ENCODE measurements at places on chromosomes 4 and X.
A peak's percentile ranks its signal among the peaks of the same experiment; 100 is the strongest.

DNA sequence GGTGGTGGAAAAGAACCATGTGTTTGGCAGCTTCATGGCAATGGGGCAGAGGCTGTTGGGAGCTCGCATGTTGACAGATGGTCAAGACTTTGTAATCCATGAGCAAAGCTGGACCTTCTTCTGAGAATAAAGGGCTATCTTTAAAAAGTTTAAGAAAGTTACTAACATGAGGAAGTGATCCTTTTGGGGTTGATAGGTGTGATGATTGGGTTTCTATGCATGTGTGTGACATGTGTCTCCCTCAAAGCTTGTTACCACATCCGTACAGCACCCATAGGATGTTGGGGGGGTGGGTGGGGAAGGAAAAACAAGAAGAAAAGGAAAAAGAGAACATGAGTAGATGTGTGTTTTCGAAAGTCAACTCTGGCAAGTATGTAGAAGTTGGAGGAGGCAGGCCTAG, 123.0 kb upstream of the TLR3 start:
- DNase-seq, result no peak

- DNase-seq, result no peak
Measured at GRCh38 chr4:52914051-52914605, 52.0 kb downstream of the RASL11B start.

GRCh38 chrX:45852884-45853283, 652.2 kb upstream of the DIPK2B start:
- no peak for DNase-seq

DNA sequence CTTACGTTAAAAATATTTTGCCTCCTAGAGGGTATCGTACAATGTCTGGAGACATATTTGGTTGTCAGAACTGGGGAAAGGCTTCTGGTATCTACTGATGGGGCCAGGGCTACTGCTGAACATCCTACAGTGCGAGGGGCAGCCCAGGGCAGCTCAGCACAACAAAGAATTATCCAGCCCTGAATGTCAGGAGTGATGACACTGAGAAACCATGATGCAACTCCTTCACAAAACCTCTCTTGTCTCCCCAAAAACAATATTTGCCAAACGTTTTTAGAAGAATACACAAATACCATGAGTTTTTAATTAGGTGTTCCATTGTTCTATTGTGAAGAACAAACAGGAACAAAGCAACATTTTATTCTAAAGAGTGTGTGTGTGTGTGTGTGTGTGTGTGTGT, 43.4 kb upstream of the CLNK start:
- DNase-seq, result no peak

DNA sequence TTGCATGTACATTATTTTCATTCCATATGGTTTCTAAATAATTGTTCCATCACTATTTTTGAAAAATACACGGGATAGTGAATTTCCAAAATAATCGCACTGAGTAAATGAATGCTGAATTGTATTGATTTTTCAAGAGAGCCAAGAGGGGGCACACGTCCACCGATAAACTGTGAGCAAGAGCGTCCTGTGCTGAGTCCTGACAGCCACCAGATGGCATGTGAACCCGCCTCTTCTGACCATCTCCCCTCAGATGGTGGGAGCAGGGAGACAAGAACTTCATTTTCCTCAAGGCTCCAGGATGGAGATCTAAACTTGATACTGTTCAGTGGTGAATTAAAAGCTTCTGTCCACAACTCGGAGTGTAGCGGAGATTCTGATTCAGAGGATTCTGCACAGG, 30.6 kb upstream of the IL9R start:
- DNase-seq, result peak; percentile 31

DNA sequence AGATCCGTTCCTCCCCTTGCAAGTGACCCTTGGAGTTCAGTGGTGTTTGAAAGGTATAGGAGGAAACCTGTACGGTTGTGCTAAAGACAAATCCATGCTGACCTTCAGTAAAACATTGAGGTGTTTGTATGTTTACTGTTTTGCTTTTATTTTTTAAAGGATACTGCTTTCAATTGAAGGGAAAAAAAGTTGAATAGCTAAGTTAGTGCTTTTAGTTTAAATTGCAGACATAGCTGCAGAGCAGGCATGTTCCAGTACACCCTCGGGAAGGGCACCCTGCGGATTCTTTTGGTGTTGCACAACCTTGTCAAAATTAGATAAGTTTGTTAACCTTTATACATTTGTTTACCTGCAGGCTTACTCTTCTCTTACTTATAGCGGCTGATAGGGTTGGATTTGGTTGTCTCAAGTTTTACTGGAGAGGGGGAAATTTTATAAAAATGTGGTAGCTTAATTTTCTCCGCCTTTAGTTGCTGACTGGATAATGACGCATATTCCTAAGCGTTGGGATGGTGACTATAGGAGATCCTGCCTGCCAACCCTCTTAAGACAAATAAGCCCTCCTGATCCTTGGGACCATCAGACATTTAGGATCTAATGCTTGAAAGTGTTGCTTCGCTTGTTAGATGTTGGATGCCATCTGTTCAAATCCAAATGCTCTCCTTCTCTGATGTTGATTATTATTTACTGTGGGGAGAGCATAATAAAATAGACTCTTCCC, 2.0 kb downstream of the RAPGEF2 start:
- no peak for DNase-seq

DNA sequence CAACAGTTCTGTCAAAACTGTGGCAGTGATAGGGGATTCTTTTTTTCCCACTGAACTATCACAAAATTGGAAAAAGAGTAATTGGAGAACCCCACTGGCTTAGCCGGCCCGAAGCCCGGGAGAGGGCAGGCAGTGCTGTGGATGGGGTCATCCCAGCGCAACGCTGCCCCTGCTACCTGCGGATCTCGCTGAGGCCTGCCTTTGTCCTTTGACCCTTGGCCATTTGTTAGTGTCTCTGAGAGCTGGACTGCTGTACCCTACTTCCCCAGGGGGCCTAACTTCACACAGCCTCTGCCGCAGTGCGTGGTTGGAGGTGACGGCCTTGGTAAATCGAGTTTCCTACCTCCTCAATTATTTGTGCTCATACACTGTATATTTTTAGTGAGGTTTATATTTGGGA, 43.0 kb upstream of the MSANTD1 start:
- no peak for DNase-seq

DNA sequence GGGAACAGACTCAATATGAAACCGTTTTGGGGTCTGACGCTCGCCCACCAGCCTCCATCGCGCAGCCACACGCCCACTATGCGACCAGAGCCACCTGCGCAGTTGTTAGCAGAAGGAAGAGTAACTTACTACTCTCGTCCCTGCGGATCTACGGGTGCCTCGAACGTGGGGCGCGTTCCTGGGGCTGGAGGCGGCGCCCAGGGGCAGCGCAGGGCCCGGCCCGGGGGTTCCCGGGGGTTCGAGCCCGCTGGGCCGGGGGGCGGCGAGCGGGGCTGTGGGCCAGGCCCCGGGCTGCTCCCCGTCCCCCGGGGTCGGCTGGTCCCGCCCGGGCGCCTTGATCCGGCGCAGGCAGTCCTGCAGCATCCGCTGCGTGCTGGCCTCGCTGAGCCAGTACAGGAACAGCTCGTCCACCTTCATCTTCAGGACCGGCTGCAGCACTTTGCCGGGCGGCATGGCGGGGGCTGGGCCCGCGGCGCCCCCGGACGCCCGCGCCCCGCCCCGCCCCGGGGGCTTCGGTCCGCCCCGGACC, 404 bp downstream of the PPP2R3B start:
- peak; percentile 68 for DNase-seq

DNA sequence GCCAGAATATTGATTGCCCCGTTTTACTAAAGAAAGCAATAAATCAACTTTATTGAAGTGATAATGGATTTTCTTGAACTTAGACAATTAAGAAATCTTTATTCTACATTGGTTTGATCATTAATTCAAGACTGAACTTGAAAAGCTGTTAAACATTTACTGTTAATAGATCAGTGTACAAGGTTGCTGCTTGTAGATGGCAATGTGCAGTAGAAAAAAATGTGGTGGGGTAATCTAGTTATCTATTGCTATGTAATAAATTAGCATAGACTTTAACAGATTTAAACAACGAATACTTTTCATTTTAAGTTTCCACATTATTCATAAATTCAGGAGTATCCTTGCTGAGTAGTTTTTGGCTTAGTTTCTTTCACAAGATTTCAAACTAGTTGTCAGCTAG, 612.5 kb downstream of the ACTRT1 start:
- no peak for DNase-seq

- DNase-seq, result no peak
Measured at GRCh38 chr4:101031971-101032370, 315.4 kb downstream of the PPP3CA start.

DNA sequence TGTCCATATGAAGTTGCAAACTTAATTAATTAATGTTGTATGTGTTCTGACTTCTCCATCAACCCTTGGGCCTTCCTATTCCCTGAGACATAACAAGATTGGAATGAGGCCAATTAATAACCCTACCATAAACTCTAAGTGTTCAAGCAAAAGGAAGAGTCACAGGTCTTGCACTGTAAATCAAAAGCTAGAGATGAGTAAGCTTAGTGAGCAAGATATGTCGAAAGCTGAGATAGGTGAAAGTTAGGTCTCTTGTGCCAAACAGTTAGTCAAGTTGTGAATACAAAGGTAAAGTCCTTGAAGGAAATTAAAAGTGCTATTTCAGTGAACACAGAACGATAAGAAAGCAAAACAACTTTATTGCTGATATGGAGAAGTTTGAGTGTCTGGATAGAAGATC, 58.2 kb upstream of the GPRIN3 start:
- DNase-seq, result no peak

- no peak for DNase-seq
Measured at GRCh38 chr4:73859614-73860088, 6.6 kb downstream of the PF4V1 start.

DNA sequence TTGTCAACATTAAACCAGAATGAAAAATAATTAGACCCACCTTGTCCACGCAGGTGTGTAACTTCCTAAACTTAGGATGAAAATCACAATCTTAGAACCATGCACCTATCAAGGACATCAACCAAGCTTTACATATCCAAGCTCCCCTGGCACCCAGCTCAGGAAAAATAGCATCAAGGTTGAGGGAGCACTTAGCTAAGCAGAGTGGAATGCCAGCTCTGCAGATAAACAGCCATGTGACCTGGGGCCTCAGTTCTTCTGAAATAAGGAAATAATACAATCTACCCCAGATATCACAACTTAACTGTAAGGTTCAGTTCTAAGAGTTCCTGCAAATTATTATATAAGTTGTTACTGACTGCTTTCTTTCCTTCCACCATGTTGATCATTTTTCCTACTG, 64.7 kb downstream of the DHX15 start:
- no peak for DNase-seq

GRCh38 chr4:147367891-147368290, 113.0 kb upstream of the EDNRA start:
- DNase-seq, result no peak

- DNase-seq, result no peak
Measured at GRCh38 chr4:8072235-8072968, 86.2 kb downstream of the ABLIM2 start.

DNA sequence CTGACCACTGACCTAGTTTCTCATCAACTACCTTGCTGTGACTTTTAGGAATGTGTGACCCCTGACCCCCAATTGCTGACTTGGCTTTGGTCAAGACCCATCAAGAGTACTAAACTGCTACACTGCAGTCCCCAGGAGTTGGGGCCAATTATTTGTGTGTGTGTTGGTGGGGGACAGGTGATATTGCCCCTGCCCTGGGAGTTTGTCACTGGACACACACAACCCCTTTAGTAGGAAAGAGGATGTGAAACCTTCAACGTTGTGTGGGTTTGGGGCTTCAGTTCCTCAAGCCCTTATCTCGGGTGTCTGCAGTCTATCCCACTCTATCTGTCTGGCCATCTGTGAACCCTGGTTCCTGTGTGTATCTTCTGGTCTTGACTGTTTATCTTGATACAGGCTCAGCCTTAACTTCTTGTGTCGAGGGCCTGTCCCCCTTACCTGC, 6.5 kb downstream of the SASH3 start:
- peak; percentile 72 for DNase-seq

DNA sequence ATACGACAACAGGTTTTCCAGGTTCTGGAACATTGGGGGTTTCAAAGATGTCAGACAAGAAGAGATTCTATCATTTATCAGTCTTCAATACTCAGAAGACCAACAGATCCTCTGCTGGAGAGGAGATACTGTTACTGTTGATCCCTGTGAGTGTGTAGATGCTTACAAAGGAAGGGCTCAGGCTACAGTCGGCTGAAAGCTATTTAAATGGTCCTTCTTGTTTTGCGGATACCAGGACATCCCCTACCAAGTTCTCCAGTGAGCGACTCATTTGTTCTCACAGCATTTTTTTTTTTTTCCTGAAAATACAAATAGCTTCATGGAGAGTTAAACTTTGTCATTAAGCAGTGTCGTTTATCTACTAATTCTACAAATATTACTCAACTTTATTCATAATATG, 201.6 kb downstream of the CAMK2D start:
- no peak for DNase-seq

GRCh38 chr4:34643476-34643875, 1600.8 kb downstream of the ARAP2 start:
- DNase-seq, result no peak

GRCh38 chr4:46804781-46805413, 104.1 kb downstream of the COX7B2 start:
- DNase-seq, result no peak

GRCh38 chrX:118205421-118206395, 89.1 kb upstream of the KLHL13 start:
- DNase-seq, result no peak

- no peak for DNase-seq
Measured at GRCh38 chrX:153948847-153949805, 4.7 kb upstream of the RENBP start.

- no peak for DNase-seq
Measured at GRCh38 chr4:146959692-146960091, 14.0 kb upstream of the TTC29 start.

DNA sequence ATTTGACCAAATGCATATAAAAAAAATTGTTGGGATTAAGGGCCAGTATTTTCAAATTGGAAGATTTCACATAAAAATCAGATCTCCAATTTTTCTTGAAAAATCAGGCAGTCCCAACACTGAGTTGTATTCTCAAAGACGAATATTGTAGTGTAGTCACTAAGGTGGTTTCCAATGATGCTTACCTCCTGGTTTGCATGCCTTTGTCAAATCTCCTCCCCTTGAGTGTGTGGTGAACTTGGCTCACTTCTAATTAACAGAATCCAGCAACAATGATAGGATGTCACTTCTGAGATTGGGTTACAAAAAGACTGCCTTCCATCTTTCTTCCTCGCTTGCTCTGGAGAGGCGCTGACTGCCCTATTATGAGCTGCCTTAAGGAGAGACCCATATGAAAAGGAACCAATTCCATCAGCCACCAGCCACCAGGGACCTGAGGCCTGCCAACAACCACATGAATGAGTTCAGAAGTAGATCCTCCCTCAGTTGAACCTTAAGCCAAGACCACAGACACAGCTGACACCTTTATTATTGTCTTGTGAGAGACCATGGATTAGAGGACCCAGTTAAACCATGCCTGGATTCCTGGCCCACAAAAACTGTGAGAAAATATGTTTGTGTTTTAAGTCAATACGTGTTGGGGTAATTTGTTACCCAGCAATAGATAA, 31.2 kb upstream of the TSPAN5 start:
- DNase-seq, result no peak

All from GM13976 (cell line).